ENCODE measurements at places on chromosomes 7 and 10. TPM values are rescaled to one million over a fixed set of nuclear protein-coding genes. Genes with fewer than 3 reads are reported as not detected.

EVX1 gene
- total RNA-seq, result 0.71 TPM

- no peak for DNase-seq
- H3K4me1 ChIP-seq, result no peaks in the 10 kb centered on the region
- H3K27ac ChIP-seq, result no peak overlapping the region
- H3K36me3 ChIP-seq, result no peaks in the 10 kb centered on the region
- no peak overlapping the region for H3K4me3 ChIP-seq
- no peaks in the 10 kb centered on the region for H3K27me3 ChIP-seq
Measured at GRCh38 chr7:159211540-159212182, 67.0 kb upstream of the VIPR2 start.

- peaks cover 4% of the 10 kb centered on the region for H3K4me1 ChIP-seq
- no peak for DNase-seq
- H3K4me3 ChIP-seq, result no peak overlapping the region
- no peak overlapping the region for H3K27ac ChIP-seq
- peaks cover 3% of the 10 kb centered on the region for H3K36me3 ChIP-seq
Measured at GRCh38 chr10:103353281-103353680, 2.3 kb upstream of the PCGF6 start.

GRCh38 chr10:52918714-52919305 lies 146.2 kb upstream of the MBL2 start:
- peaks cover 9% of the 10 kb centered on the region for H3K4me1 ChIP-seq
- no peak overlapping the region for H3K4me3 ChIP-seq
- H3K27me3 ChIP-seq, result peaks cover 26% of the 10 kb centered on the region

GIMAP7 gene
- total RNA-seq, result not detected

DNA sequence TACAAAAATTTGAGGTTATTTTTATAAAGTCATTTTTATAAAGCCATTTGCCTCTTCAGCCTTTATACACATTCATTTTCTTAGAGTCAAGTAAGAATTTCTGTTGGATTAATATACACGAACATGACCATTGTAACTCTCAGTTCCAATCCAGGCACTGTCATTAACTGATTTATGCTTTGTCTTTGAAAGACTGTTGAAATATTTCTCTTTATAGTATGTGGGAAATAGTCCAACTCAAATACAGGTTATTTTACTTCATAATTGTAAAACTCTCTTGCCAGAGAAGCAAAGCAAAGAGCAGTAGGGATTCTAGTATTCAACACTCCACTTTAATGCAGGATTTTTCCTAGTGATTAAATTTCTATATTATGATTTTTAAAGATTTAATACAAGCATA lies 36.5 kb upstream of the PAPSS2 start:
- peaks cover 20% of the 10 kb centered on the region for H3K4me1 ChIP-seq
- H3K27ac ChIP-seq, result no peak overlapping the region
- no peak overlapping the region for H3K4me3 ChIP-seq
- H3K27me3 ChIP-seq, result peaks cover 4% of the 10 kb centered on the region

SKIDA1 gene
- total RNA-seq, result 24.3 TPM

- no peak overlapping the region for H3K4me3 ChIP-seq
- no peaks in the 10 kb centered on the region for H3K4me1 ChIP-seq
- peak overlapping the region; percentile 69 for H3K27ac ChIP-seq
- no peak for DNase-seq
- peaks cover 33% of the 10 kb centered on the region for H3K36me3 ChIP-seq
- H3K27me3 ChIP-seq, result no peaks in the 10 kb centered on the region
Measured at GRCh38 chr7:6409091-6409490, 38.7 kb downstream of the DAGLB start.

VIM gene
- total RNA-seq, result 102 TPM

- no peak overlapping the region for H3K27ac ChIP-seq
- H3K36me3 ChIP-seq, result no peaks in the 10 kb centered on the region
- H3K27me3 ChIP-seq, result peaks cover 12% of the 10 kb centered on the region
- H3K4me1 ChIP-seq, result peaks cover 51% of the 10 kb centered on the region
- no peak for DNase-seq
- H3K4me3 ChIP-seq, result no peak overlapping the region
Measured at GRCh38 chr10:78279756-78280155, 246.1 kb downstream of the RPS24 start.

DNA sequence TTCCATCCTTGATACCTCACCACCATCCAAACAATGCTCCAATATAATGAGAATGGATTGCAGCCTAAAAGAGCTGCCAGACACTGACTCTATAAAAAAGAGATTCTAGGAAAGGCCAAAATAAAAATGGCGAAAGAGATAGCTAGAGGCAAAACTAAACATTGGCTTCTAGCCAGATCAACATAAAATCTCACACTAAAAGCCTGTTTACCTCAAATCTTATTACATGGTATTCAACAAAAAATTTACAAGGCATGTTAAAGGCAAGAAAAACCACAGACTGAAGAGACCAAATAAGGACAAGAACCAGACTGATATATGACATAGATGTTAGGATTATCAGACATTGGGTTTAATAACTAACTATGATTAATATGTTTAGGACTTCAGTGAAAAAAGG lies 1127.0 kb downstream of the DNAJB9 start:
- H3K36me3 ChIP-seq, result peaks cover 9% of the 10 kb centered on the region
- no peak overlapping the region for H3K27ac ChIP-seq
- H3K4me3 ChIP-seq, result no peak overlapping the region

DNA sequence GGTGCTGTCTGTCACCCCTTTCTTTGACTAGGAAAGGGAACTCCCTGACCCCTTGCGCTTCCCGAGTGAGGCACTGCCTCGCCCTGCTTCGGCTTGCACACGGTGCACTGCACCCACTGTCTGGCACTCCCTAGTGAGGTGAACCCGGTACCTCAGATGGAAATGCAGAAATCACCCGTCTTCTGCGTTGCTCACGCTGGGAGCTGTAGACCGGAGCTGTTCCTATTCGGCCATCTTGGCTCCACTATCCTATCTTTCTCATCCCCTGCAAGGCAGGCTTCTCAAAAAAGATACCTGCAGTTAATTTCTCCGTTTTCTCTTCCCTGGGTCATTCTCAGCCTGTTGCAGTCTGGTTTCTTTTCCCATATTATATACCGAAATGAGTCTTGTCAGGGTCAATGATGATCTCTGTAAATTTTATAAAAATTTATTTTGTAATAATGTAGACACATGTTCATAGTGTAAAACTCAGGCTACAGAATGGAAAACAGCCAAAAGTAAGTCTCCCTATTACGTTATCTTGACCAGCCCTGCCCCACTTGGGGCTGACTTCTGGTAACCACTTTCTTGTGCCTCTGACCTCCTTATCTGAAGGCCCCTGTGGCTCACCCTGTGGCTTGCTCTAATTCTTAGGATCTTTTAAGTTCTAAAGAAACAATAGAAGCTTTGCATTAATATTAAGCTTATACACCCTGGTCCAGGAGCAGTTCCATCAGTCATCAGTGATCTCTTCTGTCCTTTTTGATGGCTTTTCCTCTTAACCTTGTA lies 20.7 kb downstream of the BLVRA start:
- peaks cover 11% of the 10 kb centered on the region for H3K36me3 ChIP-seq
- H3K4me3 ChIP-seq, result no peak overlapping the region
- no peaks in the 10 kb centered on the region for H3K27me3 ChIP-seq
- H3K4me1 ChIP-seq, result peaks cover 6% of the 10 kb centered on the region
- DNase-seq, result no peak

DNA sequence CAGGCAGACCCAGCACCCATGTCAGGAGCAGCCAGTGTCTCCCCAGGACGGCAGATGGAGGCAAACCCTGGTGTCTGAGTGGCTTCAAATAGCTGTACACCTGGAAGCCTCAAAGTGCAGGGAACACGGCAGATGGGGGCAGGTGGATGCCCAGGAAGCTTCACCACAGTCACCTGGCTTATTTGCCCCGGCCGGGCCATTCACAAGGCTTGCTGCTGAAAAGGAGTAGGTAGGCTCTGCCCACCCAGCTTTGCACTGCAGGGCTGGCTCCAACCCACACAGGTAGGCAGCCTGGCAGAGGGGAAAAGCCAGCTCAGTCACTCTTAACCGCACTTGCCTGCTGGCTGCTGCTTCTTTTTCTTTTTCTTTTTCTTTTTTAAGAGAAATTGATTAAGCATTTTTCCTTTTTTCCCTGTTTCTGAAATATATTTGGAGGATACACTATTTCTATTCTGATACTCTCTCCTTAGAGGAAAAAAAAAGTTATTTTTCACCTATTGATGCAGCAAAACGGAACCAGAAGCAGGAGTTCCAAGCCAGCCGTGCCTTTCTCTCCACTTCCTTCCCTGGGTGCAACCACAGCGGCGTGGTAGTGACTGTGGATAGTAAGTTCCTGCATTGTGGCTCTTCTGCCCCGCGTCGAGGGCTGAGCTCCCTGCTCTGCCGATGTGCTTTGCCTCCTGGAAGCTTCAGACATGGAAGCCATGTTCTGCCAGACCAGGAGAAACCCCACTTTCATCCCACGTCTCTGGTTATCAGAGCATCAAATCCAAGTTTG lies 118.3 kb downstream of the KLF6 start:
- H3K36me3 ChIP-seq, result no peaks in the 10 kb centered on the region
- H3K27ac ChIP-seq, result peak overlapping the region; percentile 76
- no peak for DNase-seq

FBXL13 gene
- 1.1 TPM for total RNA-seq

- H3K27ac ChIP-seq, result no peak overlapping the region
- no peaks in the 10 kb centered on the region for H3K36me3 ChIP-seq
- no peaks in the 10 kb centered on the region for H3K4me1 ChIP-seq
- H3K27me3 ChIP-seq, result no peaks in the 10 kb centered on the region
Measured at GRCh38 chr10:21445163-21445562, 80.3 kb downstream of the SKIDA1 start.

SVIL gene
- total RNA-seq, result 171 TPM

DNA sequence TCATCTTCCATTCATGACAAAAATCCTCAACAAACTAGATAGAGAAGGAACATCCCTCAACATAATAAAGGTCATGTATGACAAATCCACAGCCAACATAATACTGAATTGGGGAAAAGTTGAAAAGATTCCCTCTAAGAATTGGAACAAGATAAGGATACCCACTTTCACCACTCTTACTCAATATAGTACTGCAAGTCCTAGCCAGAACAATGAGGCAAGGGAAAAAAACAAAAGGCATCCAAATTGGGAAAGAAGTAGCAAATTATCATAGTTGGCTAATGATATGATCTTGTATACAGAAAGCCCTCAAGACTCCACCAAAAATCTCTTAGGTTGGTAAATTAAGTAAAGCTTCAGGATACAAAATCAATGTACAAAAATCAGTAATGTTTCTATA lies 4.7 kb downstream of the POT1 start:
- H3K4me1 ChIP-seq, result peaks cover 11% of the 10 kb centered on the region
- H3K4me3 ChIP-seq, result no peak overlapping the region
- no peak for DNase-seq
- H3K36me3 ChIP-seq, result no peaks in the 10 kb centered on the region
- no peak overlapping the region for H3K27ac ChIP-seq

DNA sequence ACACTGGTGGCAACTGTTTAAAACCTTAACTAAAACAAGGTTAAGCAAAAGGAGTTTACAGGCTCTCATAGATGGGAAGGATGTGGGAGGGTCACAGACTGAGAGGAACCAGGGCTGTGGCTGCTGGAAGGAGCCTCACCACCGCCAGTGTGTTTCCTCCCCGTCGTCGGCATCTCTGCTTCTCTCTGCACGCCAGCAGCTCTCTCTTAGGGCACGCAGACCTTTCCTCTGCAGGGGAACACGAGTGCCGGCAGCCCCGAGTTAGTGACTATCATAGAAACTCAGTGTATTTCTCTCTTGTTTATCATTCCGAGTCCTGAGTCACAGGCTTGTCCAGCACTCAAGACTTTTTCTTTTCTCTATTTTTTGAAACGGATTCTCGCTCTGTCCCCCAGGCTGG lies 8.1 kb upstream of the SH2D4B start:
- H3K27me3 ChIP-seq, result no peaks in the 10 kb centered on the region
- DNase-seq, result no peak
- H3K27ac ChIP-seq, result no peak overlapping the region
- H3K36me3 ChIP-seq, result no peaks in the 10 kb centered on the region

ZNF804B gene
- 0.07 TPM for total RNA-seq

- H3K27ac ChIP-seq, result no peak overlapping the region
- no peaks in the 10 kb centered on the region for H3K27me3 ChIP-seq
- DNase-seq, result no peak
- H3K4me1 ChIP-seq, result peaks cover 46% of the 10 kb centered on the region
- no peak overlapping the region for H3K4me3 ChIP-seq
- peaks cover 19% of the 10 kb centered on the region for H3K36me3 ChIP-seq
Measured at GRCh38 chr7:152081088-152081487, 55.6 kb downstream of the GALNT11 start.

GRCh38 chr7:155972651-155973390 lies 160.6 kb upstream of the SHH start:
- peak; percentile 10 for DNase-seq
- no peak overlapping the region for H3K4me3 ChIP-seq
- H3K27me3 ChIP-seq, result peaks cover 20% of the 10 kb centered on the region

- DNase-seq, result no peak
- H3K27ac ChIP-seq, result no peak overlapping the region
- no peaks in the 10 kb centered on the region for H3K27me3 ChIP-seq
- H3K36me3 ChIP-seq, result no peaks in the 10 kb centered on the region
Measured at GRCh38 chr7:17516771-17517170, 218.3 kb downstream of the AHR start.

EN2 gene
- total RNA-seq, result 0.94 TPM

DNA sequence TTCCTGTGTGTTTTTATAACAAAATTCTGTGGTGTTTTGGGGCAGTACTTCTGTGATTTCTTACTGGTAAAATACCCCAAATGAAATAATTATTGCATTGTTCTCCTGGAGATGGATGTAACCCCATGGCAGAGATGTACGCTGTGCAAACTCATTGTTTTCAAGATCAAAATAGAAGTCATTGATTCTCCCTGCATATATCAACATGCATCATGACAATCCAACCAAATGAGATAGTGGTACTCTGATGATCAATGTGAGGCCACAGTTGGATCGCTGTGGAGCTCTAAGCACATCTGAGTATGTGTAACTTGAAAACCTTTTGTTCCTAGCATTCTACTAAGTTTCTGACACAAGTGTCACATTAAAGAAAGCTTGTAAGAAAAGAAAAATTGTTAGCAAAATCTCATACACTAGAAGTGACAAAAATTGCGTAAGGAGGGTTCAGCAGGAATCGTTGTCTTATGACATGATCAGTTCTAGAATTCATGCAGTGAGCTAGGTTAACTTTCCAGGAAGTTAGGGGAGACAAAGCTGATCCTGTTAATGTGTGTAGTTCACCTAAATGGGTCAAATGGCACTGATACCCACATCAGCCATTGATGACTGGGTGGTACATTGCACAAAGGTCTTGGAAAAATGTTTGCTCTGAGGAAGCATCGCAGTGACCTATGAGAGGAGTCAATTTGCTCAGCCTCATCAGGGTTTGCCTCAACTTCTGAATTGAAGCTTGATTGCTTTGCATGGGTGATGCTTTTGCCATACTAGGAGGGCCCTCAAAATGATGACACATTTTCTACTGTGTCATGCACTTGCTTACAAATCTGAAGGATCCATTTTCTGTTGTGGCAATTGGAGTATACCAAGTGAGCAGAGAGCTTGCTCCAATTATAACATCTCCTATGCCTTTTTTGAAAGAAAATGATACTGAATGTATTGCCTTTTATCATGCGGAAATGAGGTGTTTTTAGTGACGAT lies 145.1 kb downstream of the PLXDC2 start:
- H3K4me1 ChIP-seq, result peaks cover 18% of the 10 kb centered on the region
- no peak for DNase-seq
- H3K27ac ChIP-seq, result no peak overlapping the region
- H3K27me3 ChIP-seq, result no peaks in the 10 kb centered on the region
- H3K36me3 ChIP-seq, result peaks cover 11% of the 10 kb centered on the region

Measured in type B pancreatic cell (in vitro differentiated cells).